BE2C (cell line): ENCODE measurements at places on chromosomes 4 and X.

DNA sequence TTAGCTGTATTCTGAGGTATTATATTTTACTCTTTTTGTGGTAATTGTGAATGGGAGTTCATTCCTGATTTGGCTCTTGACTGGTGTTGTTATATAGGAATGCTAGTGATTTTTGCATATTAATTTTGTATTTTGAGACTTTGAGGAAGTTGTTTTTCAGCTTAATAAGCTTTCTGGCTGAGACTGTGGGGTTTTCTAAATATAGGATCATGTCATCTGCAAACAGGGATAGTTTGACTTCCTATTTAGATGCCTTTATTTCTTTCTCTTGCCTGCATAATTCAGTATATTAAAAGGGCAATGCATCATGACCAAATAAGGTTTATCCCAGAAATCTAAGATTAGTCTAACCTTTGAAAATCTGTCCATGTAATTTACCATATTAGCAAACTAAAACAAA, 44.7 kb upstream of the EPGN start:
- DNase-seq, result no peak

- DNase-seq, result no peak
These were observed 224.3 kb downstream of the DCLK2 start for GRCh38 chr4:150302553-150302952.

DNA sequence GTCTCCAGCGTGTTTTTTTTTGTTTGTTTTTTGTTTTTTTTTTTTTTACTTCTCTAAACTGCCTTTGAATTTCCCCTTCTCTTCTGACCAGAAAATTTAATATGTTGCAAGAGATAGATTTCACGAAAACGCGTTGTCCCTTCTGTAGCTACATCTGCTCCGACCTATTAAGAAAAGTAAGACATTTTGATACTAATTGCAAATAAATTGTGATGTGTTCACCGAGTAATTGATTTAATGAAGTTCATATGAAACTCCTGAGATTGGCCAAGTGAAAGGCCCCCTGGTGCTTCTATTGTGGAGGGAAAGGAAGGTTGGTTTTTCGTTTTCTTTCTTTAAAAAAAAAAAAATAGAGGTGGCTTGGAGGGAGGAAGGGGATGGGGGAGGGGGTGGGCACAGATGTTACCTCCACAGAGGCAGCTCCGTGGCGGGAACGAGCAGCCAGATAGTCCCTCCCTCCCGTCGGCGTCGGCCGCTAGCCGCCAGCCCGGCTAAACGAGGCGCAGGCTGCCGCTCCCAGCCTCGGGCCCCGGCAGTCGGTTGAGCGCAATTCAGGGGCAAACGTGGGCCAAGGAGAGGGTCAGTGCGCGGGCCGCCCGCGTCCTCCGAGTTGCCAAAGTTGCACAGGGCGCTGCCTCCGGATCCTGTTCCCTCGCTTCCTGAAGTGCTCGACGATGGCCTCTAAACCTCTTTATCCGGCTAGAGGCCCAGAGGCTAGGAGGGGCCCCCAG, 139.1 kb upstream of the ZIC3 start:
- no peak for DNase-seq

- DNase-seq, result peak; percentile 35
These were observed 46.4 kb downstream of the GPAT3 start for GRCh38 chr4:83582289-83582785.

GRCh38 chr4:106325800-106326199, 9.4 kb downstream of the AIMP1 start:
- DNase-seq, result no peak

DNA sequence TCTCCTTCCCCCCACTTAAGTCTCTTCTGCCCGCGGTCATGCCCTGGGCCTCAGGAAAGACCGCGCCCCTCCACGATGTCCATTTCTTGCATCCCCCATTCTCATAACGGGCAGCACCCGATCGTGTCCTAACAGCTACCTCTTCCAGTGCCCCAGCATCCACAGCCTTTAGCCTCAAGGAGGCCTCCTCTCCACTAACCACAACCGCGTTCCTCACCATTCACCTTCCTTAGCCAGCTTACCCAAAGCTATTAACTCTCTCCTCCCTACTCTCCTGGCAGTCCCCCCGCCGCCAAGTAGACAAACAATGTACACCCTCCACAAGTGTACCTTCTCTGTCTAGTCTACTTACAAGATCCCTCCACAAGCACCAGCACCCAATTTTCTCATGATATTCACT, 58.6 kb upstream of the PAGE5 start:
- DNase-seq, result no peak

DNA sequence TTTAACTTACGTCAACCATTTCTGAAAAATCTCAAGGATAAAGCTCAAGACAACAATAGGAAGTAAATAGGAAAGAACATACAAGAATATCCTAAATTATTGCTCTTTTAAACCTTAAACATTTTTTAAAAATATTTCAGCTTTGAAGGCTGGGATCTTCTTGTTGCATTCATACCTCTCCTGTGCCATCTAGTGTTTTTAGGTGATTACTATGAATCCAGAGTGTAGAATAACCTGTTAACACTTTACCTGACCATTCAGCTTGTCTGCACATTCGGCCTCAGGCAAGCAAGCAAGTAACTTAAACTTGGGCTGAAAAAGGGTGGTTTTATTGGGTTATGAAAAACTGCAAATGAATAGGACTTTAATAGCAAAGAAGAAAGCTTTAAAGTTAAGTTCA, 507.8 kb upstream of the INTU start:
- no peak for DNase-seq

DNA sequence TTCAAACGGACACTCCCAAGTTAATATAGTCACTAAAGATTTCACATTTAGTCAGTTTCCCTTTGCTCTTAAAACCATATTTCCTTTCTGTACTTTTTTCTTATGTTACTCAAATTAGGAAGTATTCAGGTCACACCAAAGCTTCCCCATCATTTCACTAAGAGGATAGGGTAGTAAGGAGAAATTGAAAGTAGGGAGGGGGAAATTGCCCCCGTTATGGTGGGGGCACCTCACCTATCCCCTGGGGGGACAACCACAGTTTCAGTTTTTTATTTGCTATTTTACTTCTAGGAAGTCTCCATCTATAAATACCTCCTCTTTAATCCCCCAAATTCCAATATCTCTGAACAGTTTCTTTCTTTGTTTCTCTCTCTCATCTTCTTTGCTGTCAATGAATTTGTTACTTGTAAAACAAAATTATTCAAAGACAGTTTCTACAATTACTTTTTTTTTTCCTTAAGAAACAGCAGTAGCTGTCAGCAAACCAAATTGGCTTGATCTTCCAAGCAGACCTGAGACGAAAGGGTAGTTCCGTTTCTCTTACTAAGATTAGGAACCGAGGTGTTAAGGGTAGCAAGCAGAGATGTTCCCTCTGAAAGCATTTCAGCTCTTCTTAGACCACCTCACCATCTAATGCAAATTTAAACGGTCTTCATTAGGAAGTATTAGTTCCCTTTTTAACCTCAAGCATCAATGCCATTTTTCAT, 160.2 kb upstream of the KLF3 start:
- DNase-seq, result no peak

GRCh38 chr4:102263024-102263787, 82.1 kb downstream of the SLC39A8 start:
- no peak for DNase-seq

GRCh38 chr4:24729119-24729730, 66.1 kb upstream of the SOD3 start:
- DNase-seq, result no peak

- no peak for DNase-seq
These were observed 42.8 kb upstream of the TRIM2 start for GRCh38 chr4:153161226-153161963.

DNA sequence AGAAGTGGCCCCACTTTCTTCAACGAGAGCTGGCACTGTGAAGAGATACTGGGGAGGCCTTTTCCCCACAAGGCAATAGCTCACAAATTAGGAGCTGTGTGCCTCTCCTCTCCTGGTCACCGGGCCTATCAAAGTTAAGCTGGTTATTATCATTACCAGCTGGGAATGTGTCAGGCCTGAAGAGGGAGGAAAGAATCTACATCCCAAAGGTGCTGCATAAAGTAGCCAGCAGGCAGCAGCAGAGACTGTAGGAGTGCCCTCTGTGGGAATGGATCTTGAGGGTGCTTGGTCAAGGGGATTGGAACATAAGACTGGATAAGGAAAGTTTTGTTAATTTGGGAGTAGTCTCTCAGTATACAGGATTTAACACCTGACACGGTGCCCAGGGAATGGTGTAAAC, 9.1 kb upstream of the TMPRSS11D start:
- no peak for DNase-seq

DNA sequence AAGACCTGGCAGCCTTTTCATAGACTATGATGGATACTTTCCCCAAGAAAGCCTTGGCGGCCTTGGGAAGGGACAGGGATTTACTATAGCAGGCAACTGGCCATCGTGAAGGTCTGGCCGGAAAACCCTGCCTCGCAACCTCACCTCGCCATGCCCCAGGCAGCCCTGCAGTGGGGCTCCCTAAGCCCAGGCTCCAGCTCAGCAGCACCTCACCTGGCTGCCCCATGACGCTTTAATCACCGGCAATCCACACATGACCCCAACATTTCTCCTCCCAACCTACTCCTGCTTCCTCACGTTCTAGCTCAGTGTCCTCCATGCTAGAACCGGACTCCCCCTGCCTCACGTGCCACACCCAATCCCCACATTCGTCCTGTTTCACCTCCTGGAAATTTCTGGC, 82.4 kb downstream of the NSUN7 start:
- no peak for DNase-seq

DNA sequence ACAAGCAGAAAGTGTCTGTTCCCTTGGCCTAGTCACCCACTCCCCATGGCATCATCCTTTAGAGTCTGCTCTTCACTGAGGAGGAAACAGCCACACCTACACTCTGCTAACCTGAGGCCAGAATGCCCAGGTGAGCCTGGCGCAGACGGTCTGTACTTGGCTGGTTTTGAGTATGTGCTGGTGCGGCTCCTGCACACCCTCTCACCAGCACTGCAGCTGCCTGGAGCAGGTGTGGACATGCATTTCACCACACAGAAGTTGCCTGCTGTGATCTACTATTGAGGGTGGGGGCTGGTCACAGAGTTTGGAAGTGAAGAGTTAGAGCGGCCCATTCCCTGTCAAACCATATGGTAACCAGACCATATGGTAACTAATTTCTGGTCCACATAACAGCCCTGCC, 39.5 kb downstream of the KANTR start:
- DNase-seq, result no peak

DNA sequence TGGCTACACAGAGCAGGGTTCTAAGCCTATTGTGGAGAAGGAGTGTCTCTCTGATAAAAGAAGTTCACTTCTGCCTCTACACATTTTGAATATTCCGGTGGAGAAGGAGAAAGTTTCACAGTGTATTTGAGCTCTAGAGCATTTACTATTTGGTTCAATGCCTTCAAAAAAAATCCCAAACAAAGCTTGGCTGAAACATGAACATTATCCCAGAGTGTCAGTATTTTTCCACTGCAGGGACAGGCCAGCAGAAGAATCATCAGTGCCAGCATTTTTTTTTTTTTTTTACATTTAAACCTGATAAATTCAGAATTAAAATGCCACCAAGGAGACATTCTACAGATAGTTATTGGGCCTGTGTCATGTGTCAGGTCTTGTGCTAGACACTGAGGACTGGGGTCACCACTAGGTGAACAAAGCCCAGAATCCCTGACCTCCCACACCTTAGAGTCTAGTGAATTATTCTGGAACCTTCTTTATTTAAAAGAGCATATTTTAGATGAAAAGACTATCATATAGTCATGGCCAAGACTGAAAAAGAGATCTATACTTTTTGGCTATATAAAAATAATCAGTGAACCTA, 48.0 kb upstream of the NAP1L5 start:
- DNase-seq, result no peak

GRCh38 chrX:18647621-18648020, 24.3 kb downstream of the RS1 start:
- DNase-seq, result no peak

DNA sequence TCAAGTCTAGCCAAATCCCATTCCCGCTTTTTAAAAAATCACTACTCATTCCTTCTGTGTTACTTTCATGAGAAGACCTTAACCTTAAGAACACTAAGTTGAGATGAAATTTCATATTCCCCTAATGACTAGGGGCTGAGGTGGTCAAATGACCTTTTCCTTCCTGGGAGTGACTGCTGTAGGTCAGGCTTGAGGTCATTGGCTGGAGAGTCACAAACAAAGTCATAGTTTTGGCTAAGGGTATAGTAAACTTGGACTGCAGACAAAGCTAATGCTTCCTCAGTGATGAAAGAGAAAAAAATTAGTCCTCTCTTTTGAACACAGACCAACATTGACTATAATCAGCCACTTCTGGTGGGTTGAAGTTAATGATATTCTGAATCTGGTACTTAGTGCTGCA, 16.0 kb upstream of the FGF2 start:
- no peak for DNase-seq

DNA sequence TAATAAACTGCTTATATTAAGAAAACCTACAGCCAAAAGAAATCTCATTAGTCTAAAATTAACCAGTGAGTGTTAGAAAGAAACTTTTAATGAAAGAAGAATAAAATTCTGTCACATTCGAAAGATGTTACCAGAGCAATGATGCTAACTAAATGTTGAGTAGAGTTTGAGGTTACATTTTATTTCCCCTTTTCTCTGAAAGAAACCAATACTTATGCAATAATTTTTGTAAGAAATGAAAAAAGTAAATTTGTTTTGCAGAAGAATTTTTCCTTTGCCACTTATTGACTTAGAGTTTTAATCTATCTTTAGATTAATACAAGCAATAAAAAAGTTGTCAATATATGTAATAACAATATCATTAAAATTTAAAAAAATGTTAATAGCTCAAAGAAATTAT, 574.0 kb upstream of the GALNTL6 start:
- DNase-seq, result no peak

DNA sequence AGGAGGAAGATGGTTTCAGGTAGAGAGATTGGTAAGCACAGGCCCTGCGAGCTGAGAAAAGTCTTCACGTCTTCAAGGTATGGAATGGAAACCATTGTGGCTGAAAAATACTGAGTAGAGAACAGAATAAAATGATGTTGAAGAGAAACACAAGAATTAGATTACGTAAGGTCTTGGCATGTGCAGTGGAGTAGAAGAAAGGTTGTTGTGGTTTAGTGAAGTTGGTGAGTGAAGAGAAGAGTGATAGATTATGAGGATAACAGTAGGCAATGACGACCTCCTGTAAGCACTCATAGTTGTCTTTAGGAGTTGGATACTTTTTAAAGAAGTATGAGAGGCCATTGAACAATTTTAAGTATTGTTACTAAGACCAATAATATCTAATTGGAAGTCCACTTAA, 642.6 kb downstream of the PCDH7 start:
- DNase-seq, result no peak

- no peak for DNase-seq
These were observed 6.0 kb downstream of the C4orf50 start for GRCh38 chr4:6012200-6012599.

- peak; percentile 51 for DNase-seq
These were observed 71.0 kb downstream of the PJA1 start for GRCh38 chrX:69093960-69094871.
